ENCODE measurements at places on chromosomes 7 and 10. TPM values are rescaled to one million over a fixed set of nuclear protein-coding genes. Genes with fewer than 3 reads are reported as not detected.

- no peak for DNase-seq
These were observed 27.1 kb downstream of the CDHR3 start for GRCh38 chr7:105990141-105990540.

DNA sequence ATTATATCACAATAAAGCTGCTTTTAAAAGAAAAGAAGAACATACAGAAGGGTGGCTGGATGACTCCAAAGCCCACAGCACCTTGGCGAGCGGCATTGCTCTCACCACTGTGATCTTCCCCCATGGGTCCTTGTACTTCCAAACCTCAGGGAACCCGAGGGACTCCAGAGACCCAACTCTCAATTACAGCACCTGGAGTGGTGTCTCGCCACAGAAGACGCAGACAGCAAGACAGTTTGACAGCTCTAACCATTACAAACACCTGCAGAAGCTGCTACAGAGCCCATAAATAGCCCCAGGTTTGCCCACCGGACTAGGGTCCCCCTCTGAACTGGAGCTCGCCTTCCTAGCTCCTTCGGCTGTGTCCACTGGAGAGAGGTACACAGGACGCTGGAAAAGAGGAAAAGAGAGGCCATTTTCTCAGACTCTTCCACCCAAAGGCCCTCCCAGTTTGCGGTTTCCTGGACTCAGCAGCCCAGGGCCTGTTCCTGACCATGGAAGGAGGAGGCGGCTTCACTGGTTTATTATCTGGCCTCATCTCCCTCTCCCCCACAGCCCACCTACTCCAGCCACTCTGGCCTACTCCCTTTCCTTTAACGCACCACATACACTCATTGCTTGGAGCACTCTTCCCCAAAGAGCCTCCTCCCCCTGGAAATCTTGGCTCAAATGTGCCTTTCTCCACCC lies 1.9 kb downstream of the PIK3AP1 start:
- DNase-seq = no peak

DNA sequence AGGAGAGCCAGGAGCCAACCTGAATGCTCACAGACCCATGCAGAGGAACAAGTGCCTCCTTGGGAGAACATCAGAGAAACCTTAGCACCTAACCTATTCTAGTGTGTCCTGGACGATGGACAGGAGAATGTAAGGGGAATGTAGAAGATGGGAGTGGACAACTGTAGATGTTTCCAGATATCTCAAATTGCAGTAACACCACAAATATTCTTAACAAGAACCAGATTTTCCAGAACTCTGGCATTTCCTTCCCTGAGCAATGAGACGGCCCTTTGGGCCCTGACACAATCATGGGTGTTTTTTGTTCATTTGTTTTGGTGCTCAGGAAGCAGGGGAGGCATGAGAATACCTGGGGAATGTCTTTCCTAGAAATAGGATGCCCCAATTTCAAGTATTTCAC lies 196.1 kb upstream of the PRSS1 start:
- no peak for DNase-seq

Gene HHEX
- total RNA-seq = 10.6 TPM

- no peak for DNase-seq
These were observed 5.4 kb downstream of the VIM start for GRCh38 chr10:17233286-17233991.

GRCh38 chr10:125984346-125984745 lies 88.0 kb downstream of the FANK1 start:
- DNase-seq = no peak

- DNase-seq = no peak
These were observed 138.1 kb upstream of the UNC5B start for GRCh38 chr10:71074176-71074755.

DNA sequence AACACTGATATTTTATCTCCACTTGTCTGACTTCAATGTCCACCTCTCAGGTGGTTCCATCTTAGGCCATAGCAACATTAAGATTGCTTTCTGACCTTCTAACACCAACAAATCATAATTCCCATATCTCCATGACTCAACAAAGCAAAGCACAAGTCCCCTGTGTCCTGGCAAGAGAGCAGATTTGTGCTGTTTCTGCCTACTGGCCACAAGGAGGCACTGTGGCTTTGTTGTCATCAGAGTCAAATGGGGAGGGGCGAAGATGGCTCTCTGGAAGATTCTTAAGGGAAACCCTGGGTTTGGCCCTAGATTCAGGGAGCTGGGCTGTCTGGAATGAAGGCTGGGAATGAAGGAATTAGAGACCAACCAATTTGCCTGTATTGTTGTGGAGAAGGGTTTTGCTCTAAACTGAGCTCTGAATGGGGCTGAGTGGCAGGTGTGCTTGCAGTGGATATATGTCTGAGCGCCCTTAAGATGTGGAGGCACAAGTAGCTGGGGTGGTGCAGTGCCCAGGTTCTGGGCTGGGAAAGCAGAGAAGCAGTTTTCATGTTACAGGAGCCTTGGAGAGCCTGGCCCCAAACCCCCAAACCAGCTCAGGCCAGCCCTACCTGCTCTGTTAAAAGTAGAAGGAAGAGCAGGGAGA lies 154.8 kb upstream of the PRSS58 start:
- no peak for DNase-seq

DNA sequence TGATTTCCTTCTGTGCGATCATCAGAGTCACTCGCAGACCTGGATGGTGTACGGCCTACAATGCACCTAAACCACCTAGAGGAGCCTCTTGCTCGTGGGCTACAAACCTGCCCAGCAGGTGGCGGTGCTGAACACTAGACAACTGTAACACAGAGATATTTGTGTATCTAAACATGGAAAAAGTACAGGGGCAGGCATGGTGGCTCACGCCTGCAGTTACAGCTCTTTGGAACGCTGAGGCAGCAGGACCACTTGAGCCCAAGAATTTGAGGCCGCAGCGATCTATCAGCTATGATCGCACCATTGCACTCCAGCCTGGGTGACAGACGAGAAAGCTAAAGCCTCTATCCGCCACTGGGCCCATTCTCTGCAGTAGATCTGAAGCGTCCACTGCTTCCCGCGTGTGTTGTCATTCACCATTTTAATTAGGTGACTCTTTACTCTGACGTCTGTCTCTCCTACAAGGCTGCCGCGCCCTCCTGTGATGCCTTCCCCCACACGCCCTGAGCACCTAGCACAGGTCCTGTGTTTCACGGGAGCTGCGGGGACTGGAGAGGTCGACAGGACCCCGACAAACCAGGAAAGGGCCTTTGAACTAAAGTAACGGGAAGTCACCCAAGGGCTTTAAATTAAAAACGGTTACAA lies 774 bp downstream of the TUBGCP2 start:
- peak; percentile 86 for DNase-seq

Gene KIF11
- 2.6 TPM for total RNA-seq

Gene OR9A2
- 1.2 TPM for total RNA-seq

DNA sequence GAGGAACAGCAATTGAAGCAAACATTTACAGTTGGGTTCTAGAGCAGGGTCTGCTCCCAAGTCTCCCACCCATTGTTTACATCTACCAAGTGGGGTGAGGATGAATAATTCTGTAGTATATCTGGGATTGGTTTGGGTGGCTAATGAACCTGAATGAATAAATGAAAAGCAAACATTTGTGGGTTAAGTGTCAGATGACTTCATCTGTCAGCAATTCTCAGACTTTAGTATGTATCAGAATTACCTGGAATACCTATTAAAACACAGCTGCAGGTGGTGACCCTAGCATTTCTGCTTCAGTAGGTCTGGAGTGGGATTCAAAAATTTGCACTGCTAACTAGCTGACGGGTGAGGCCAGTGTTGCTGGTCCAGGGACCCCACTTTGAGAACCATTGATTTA lies 18.0 kb upstream of the NPVF start:
- DNase-seq = no peak

- DNase-seq = peak; percentile 73
These were observed 6.7 kb upstream of the KLRG2 start for GRCh38 chr7:139490130-139490529.

Gene GPR141
- 0.64 TPM for total RNA-seq

Gene GFRA1
- total RNA-seq = 153 TPM

- no peak for DNase-seq
These were observed 143.2 kb downstream of the JAZF1 start for GRCh38 chr7:28037220-28038010.

Gene COL17A1
- 56.1 TPM for total RNA-seq

Gene PILRA
- 7.9 TPM for total RNA-seq

- DNase-seq = no peak
These were observed 8.5 kb upstream of the ACSL5 start for GRCh38 chr10:112365451-112365850.

DNA sequence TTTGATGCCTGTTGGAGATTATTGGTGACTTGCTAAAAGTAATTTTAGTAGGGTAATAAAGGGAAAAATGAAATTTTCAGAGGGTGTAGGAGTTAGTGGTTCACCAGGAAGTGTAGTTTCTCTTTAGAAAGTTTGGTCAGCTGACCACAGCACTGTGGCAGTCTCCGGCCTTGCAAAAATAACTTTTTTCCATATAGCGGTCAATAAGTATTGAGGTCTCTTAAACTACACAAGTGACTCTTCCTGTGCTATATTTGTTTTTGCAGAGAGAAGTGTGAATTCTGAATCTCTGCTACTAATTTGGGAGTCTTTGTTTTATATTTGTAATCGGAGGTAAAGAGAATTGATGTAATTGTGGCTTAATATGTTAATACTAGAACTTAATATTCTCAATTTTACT lies 24.3 kb downstream of the PTPN12 start:
- no peak for DNase-seq

DNA sequence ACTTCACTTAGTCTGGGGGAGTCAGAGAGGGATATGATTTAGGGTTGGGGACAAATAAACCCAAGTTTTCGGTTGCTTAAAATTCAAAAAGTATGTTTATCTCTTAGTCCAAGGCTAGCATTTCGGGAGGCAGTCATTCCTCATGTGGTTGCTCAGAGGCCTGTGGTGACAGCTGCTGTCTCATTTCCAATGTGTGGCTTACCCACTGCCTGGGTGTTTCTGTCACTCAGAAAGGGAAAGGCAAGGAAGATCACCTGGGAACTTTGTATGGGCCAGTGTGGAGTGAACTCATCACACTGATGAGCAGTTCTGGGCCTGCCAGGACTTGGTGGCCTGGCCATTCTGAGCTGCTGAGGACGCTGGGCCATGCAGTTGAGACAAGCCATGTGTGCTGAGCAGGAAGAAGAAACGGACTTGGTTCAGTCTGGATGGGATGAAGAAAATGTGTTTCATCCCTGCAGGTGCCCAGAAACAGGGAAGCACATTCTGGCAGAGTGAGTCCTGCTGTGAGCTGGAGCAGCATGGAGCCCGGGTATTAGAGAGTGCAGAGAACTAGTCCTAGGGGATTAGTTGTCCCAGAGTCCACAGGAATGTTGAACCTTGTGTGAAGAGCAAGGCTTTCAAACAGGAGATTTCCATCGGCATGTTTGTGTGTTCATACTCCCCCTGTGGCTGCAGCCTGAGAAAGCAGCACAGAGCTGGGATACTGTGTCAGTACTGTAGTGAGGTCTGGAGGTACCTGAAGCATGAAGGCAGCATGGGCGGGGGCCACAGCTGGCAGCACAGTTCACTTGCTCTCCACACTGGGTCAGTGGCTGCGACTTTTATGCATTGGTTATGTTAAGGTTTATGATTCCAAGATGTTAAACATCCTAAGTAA lies 211.1 kb upstream of the IGFBP3 start:
- no peak for DNase-seq

Gene GRID2IP
- 0.33 TPM for total RNA-seq

Gene TUBB8
- not detected for total RNA-seq

DNA sequence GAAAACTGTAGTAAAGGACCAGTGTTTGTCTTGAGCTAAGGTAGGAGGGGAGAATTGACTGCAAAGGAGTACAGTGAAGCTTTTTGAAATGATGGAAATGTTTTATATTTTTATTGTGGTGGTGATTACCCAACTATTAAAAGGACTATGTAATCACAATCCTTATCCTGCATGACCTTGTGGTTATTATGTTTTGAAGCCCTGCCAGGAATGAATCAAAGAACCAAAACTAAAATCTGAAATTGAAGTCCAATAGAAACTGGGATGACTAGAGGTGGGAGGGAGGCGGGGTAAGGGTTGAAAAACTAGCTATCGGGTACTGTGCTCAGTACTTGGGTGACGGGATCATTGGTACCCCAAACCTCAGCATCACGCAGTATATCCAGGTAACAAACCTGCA lies 8.2 kb downstream of the CCDC7 start:
- DNase-seq = no peak

DNA sequence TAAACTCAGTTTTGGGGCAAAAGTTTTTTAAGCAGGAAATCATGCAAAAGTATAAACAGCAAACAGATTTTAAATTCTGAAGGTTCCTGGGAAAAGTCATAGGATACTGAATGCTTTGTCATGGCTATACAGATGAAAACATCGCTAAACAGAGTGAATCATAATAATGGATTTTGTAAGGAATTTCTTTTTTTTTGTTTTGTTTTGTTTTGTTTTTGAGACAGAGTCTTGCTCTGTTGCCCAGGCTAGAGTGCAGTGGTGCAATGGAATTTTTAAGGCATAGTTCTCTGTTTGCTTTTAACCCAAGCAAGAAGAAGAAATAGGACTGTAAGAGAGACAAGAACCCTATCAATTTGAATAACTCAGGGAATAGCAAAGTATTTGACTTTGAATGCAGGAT lies 285.3 kb downstream of the NRG3 start:
- DNase-seq = no peak

- DNase-seq = no peak
These were observed 44.9 kb upstream of the ANK3 start for GRCh38 chr10:60434418-60435046.

- DNase-seq = peak; percentile 29
These were observed 1.0 kb downstream of the CHST15 start for GRCh38 chr10:124092250-124092859.

Gene TRIM73
- total RNA-seq = 5.6 TPM

Gene LRRD1
- not detected for total RNA-seq

Measured in breast epithelium (tissue), 4 donors.